ENCODE measurements at places on chromosomes 1 and 21.

DNA sequence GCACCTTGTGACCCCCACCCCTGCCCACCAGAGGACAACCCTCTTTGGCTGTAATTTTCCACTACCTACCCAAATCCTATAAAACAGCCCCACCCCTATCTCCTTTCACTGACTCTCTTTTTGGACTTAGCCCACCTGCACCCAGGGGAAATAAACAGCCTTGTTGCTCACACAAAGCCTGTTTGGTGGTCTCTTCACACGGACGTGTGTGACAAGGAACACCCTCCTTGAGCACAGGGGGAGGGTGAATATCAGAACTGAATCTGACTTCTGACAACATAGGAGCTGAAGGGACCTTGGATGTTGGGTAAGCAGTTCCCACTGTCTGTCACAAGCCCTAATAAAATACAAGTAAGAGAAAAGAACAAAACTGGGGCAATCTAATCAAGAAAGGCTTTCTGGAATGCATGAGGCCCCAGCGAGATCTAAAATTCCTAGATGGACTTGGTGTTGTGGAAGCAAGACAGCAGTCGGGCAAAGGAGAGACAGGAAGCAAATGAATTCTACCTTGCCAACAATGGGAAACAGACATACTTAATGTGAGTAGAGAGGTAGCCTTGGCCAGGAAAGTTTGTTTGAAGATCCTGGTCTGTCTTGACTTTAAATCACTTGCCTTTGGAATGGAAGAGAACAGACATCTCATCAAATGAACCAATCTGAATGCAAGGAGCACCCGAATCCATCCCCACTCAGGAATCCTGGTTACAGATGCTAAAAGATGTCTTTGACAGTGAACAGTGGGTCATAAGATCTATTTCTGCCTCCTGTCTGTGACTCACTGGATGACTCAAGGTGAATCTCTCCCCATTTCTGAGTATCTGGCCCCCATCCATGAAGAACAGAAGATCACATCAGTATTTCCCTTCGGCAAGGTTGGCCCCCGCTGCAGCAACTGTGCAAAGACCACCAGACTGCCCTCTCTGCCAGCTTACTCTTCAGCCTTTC is 53.3 kb downstream of the OLFML3 start:
- DNase-seq = no peak

DNA sequence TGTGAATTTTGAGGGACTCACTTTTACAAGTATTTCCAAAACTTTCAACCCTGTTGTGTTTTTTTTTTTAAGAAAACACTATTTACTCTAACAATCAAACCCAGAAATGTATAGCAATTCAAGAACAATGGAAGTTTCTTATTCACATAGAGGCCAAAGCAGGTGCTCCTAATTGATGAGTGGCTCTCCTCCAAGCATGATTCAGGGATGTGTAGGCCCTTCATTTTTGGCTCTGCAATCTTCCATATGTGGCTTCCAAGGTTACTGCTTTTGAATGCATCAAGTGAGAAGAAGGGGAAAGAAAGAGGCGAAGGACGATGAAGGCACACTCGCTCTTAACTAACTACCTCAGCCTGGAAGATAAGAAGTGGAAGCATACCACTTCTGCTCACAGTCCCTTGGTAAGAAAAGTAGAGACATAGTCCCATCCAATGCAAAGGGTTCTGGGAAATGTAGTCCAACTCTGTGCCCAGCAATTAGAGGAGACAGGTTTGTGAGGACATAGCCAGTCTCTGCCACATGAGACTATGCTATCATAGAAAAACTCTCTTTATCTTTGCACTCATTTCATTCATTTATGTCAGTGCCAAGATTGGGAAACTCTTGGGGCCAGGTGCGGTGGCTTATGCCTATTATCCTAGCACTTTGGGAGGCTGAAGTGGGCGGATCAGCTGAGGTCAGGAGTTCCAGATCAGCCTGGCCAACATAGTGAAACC is 46.0 kb downstream of the OPTC start:
- no peak for DNase-seq

- no peak for DNase-seq
Observed at GRCh38 chr1:41469706-41470105, 14.8 kb downstream of the EDN2 start.

DNA sequence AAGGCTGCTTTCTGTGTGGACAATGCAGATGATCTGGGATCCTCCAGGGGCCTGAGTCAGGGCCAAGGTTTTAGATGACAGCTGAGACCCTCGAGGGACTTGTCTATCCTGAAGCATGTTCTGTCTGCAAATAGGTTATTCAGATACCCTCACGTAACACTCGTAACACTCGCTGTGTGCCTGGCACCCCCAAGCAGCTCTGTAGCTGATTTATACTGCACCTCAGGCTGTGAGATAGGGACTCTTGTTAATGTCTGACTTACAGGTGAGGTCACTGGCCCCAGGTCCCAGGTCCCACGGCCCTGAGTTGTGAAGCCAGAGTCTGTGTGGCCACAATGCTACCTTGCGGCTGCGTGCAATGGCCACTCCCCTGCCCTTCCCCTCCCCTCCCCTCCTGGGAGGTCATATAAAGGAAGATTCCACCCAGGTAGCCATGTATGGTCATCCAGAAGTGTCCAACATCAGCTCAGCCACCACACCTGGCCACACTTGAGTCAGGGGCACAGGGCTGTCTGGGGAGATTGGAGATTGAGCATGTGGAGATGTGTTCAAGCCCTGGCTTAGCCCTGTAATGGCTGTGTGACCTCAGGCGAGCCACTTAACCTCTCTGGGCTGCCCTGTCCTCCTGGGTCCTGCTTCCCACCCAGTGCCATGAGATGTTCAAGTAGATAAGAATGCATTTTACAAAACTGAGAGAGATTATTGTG is 687.7 kb downstream of the MATN1 start:
- DNase-seq = no peak

DNA sequence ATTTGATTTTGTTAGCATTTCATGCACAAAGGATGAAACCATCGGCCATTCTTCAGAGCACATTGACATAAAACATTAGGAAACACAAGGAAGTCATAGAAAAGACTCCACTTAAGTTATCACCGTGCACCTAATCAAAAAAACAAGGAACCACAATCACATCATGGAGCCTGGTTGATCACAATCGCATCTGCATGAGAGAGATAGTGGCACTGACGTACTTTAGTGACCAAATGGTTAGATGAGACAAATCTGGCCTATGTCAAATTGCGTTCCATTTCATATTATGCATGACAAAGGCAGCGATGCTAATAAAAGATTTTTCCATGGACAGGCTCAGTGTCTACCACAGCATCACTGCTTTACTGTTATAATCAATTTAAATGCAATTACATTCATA is 571.8 kb upstream of the ADGRL2 start:
- no peak for DNase-seq

DNA sequence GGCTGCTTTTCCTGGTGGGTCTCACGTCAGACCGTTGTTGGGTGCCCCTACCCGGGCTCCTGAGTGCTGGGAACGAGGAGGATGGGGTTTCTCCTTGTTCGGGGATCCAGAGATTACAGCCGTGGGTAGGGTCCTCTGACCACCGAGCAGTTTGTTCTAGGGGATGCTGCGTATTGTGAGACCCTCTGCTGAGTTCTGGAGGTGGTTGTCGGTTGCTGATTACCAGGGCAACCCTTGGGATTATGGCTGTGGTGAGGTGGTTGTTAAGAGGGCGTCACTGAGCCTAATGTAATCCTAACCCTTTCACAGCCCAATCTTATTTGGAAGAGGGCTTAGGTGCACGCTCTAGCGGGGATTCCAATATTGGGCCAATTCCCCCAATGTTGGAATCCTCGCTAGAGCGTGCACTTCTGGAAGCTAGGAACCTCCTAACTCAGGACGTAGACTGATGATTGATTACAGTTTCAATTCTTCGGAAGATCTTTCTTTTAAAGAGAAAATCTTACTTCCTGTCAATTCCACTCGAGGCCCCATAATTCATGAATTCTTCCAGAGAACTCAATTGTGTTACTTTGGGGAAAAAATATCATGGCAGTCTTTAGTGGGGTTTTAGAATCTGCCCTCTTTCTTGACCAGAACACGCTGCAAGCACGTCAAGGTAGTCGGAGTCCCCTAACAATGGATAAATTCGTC is 483 bp downstream of the TCEANC2 start:
- DNase-seq = no peak

All from cortex of kidney (tissue), 1 donor.